Stimulated activated CD8-positive, alpha-beta memory T cell treated with anti-CD3 and anti-CD28 coated beads, Interleukin-4, amount 100 ng/mL, for 1 hour (primary cell): ENCODE measurements at places on chromosomes 2 and 18.
A peak's percentile ranks its signal among the peaks of the same experiment; 100 is the strongest.

GRCh38 chr18:5556310-5556974 is 12.6 kb upstream of the EPB41L3 start:
- no peak for DNase-seq

- DNase-seq: no peak
Observed at GRCh38 chr2:190599073-190599472, 49.8 kb upstream of the NAB1 start.

DNA sequence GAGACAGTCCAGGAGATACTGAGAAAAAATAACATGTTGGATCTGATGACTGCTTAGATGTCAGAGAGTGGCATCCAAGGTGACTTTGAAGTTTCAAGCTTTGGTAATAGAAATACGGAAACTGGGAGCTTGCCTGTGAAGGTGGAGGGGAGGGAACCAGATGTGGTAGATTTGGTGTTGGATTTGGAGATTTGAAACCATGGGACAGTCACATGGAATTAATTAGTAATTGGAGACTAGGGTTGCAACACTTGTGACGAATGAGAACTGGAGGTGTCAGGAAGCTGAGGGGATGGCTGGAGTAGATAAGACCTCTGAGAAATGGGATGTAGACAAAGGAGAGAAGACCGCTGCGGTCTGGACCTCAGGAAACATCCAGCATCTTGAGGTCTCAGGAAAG is 46.7 kb downstream of the RPL37A start:
- no peak for DNase-seq

GRCh38 chr2:79530443-79530842 is 17.6 kb downstream of the CTNNA2 start:
- DNase-seq: no peak

DNA sequence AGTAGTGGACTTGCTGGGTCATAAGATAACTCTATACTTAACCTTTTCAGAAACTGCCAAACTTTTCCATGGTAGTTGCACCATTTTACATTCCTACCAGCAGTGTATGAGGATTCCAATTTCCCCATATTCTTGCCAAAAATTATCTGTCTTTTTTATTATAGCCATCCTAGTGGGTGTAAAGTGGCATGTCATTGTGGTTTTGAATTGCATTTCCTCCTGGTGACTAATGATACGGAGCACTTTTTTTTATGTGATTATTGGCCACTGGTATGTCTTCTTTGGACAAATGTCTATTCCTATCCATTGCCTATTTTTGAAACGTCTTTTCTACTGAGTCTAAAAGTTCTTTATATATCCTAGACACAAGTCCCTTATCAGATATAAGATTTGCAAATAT is 44.3 kb downstream of the CACNB4 start:
- no peak for DNase-seq

- no peak for DNase-seq
Observed at GRCh38 chr2:143575340-143575739, 446.1 kb downstream of the ARHGAP15 start.

GRCh38 chr2:24617424-24617823 is 126.4 kb downstream of the NCOA1 start:
- DNase-seq: no peak

GRCh38 chr2:198966269-198966668 is 491.5 kb downstream of the SATB2 start:
- DNase-seq: no peak

- DNase-seq: peak; percentile 65
Observed at GRCh38 chr2:237421542-237422116, 7.7 kb upstream of the COL6A3 start.

DNA sequence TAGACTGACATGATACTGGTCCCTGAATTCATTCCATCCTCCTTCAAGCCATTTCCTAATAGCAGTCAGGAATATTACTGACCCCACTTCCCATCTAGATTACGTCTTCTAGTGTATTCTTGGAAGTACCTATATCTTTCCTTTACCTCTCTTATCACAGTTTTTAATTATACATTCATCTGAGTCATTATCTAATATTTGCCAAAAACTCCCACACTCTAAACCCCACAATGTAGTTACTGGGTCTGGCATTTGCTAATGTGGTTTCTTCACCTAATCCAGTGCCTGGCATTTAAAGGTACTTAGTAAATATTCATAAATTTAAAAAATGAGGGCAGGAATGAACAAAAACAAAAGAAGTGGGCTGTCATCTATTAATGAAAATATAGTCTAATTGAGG is 441.8 kb upstream of the SETBP1 start:
- DNase-seq: no peak

DNA sequence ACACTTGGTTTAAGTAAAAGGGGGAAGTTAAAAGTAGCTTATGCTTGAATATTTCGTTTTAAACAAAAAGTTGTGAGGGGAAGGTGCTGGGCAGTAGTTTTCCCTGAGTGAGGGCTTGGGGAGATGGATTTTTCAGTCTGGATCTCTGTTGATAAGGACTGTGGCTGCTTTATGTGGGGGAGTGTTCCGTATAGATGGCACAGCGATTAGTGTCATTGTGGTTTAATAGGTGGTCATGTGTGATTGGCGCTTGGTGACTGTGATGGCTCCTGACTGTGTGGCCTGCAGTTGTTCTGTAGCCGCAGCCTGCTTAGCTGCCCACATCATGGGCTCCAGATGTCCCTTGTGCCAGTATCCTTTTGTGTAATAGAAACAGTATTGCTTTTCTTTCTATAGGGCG is 156.2 kb downstream of the WDSUB1 start:
- DNase-seq: no peak

DNA sequence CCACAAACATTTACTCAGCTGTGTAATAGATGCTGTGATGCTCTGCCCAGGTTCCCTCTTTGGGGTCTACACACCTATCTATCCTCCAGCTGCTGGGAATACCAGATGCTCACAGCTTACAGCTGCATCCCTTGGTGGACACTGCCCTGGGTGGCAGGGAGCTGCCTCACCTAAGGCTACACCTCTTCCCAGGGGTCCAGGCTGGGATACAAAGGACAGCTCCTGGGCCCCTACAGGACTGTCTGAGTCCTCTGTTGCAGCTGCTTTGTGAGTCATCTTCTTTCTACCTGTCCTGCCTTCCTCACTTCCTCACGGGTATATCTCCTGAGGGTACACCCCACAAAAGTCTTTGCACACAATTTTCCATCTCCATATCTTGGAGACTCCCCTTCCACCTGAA is 27.6 kb downstream of the THNSL2 start:
- no peak for DNase-seq

DNA sequence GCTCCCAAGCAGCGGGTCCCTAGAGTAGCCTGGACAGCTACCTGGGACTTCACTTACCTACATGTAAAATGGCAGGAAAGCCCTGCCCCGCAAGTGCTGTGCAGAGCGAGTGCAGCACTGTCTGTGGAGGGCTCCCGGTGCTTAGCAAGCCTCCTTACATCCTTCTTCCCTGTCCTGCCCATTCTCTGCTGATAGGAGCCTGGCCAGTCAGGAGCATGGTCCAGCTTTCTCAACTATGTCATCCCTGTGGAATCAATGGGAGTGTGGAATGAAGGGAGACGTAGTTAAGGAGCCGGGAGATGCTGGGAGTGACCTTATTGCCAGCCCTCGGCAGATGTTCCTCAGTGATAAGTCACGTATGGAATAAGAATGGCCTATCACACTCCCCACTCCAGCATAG is 661.9 kb upstream of the ID2 start:
- DNase-seq: no peak

DNA sequence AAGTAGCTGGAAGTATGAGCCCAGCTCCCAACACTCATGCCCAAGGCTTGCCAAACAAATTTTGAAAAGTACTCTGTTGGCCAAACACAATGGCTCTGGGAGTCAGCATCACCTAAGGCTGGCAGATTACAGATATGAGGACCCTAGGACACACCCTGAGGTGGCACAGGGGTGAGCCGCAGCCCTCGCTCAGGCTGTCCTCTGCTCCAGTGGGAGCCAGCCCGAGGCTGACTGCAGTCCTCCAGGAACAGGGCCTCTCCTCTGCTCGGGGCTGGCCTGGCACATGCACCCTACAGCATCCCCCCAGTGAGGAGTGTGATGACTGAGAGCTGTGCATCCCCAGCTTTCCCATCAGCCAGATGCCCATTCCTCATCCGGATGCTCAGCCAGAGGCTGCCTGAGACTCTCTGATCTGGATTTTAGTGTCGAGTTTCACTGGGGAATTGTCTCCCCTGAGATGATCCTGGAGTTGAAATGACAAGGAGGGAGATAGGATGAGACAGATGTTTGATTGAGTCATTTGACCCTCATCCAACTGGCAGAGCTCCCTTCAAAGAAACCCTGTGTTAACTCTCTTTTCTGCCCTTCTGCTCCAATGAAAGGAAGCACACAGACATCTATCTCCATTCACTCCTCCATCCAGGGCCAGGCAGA is 269.3 kb upstream of the NCKAP5 start:
- no peak for DNase-seq
